ENCODE measurements at places on chromosomes 11 and 22.

DNA sequence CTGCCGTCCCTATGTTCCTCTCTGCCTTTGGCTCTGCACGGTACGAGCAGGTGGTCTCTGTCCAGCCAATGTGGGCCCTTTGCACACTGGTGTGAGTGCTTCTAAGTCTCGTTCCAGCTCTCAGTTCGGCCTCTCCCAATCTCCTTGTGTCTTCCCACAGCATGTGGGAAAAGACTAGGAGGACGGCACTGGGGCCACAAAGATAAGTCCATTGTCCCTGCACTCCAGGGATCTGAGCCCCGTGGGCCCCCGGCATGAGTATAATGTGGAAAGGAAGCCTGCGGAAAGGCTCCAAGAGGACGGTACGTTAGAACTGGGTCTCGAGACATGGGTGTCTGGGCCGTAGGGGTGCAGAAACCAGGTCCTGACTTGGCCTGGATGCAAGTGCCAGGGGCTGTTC, 16.4 kb downstream of the MYEOV start:
- no peak for DNase-seq

DNA sequence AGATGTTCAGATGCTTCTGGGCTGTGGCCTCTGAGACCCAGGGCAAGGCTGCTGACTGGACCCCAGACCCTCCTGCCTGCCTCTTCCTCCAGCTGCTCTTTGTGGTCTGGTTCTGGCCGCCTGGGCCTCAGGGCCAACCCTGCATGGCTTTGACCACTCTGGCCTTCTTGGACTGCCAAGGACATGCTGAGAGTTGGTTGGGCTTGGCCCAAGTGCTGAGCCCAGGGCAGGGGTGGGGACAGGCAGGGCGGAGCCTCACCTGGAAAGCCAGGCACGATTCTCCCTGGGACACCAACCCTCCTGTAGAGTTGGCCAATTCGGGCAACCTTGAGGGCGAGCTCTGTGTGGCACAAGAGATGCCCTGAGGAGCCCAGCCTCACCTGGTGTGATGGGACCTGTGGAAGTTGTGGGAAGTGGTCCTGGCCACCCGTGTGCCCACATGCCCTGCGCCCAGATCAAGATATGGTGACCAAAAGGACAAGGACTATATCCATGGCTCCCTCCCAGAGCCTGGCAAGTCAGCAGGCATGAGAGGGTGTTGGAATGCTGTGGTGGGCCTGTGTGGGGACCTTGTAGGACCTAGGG, 11.6 kb downstream of the TANGO2 start:
- DNase-seq = no peak

DNA sequence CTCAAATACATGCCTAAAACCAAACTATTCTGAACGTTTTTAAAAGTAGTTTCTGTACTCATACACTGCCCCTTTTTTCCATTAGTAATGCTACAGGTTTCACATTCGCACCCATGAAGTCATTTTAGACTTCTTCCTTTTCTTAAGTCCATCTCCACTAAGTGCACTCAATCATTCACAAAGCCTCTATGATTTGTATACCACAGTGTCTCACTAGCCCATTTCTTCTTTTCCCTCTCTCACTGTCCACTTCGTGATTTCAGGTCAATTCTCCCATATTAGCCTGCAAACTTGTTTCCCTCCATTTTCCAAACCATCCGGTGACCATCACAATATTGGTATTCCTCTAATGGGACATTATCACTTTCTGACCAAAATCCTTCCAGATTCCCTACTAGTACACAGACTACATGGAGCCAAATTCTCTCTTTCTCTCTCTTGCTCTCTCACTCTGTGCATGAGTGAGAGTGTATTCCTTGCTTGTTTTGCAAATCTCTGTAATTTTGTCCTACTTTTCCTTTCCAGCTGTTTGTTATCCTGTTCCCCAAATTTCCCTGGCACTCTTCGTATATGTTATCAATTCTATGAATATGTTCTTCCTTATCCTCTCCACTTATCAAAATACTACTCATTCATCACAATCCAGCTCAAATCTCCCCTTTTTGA, 3.4 kb upstream of the ZC3H12C start:
- DNase-seq = no peak

- no peak for DNase-seq
Observed at GRCh38 chr11:72511393-72512047, 77.2 kb upstream of the CLPB start.

GRCh38 chr11:26109658-26110368, 222.1 kb upstream of the ANO3 start:
- DNase-seq = no peak

GRCh38 chr11:32779136-32779535, 15.3 kb downstream of the CCDC73 start:
- DNase-seq = no peak

GRCh38 chr11:126624506-126624905, 269.0 kb downstream of the ST3GAL4 start:
- DNase-seq = no peak

DNA sequence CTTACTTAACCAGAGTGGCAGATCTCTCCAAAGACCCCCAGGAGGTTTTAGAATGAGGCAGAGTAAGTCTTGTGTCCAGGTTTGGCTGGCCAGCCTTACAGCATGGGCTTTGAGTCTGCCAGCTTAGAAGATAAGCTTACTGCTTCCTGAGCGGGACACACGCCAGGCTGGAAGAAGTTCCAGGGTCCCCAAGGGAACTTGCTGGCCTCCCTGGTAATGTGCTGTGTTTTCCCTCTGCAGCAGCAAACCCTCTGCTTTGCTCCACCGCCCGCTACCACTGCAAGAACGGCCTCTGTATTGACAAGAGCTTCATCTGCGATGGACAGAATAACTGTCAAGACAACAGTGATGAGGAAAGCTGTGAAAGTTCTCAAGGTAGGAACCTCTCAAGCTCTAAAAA, 154.2 kb downstream of the LDLRAD3 start:
- DNase-seq = no peak

- no peak for DNase-seq
Observed at GRCh38 chr22:38471237-38471636, 3.3 kb downstream of the KDELR3 start.

GRCh38 chr11:6841694-6842093, 3.8 kb upstream of the OR10A5 start:
- no peak for DNase-seq

DNA sequence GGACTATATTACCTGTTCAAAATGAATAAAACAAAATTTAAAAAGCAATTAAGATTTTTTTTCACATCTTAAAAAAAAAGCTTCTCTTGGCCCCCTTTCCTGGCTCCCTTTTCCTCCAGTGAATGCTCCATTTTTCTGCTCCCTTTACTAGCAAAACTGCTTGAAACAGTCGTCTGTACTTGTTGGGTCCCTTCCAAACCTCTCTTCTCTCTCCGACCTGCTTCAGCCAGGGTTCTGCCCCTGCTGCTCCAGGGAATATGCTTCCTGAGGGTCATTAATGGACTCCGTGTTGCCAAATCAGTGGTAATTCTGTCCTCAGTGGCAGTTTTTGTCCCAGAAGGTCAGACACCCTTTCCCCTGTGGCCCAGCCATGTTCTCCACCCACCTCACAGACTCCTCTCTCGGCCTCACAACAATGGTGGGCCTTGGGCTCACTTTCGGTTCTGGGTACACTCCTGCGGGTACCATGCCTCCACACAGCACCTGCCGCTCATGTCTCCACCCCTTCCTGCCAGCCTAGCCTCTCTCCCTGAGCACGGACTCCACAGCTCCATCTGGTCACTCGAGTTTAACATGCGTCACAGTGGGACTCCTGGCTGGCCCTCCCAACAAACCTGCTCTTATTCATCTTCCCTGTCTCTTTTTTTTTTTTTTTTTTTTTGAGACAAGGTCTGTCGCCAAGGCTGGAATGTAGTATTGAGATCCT, 7.8 kb upstream of the POLR3H start:
- DNase-seq = no peak

GRCh38 chr11:7522121-7522520, 8.3 kb downstream of the PPFIBP2 start:
- no peak for DNase-seq

- DNase-seq = no peak
Observed at GRCh38 chr11:105713696-105714095, 103.8 kb downstream of the GRIA4 start.

DNA sequence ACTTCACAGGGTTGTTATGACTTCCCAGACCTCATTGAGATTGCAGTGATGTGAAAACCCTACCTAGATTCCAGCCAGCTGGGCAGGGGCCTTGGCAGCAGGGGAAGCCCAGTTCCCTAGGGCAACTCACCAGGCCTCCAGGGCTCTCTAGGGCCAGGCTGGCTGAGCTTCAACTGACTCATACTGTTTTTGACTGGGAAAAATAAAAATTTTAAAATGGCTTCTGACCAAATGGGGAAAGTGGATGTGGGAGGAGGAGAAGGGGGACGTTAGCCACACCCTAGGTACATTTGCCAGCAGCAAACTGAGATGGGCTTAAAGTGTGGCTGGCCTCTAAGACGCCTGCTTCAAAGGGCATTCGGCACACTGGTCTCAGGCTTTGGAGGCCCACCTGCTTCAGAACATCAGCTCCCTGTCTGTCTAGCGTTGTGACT, 39.0 kb downstream of the BMAL1 start:
- DNase-seq = no peak

GRCh38 chr22:36364255-36365019, 23.3 kb downstream of the MYH9 start:
- DNase-seq = no peak

- peak; percentile 50 for DNase-seq
Observed at GRCh38 chr11:72223615-72224563, 678 bp upstream of the INPPL1 start.

GRCh38 chr11:114820621-114821020, 142.3 kb downstream of the NXPE2 start:
- no peak for DNase-seq

- DNase-seq = no peak
Observed at GRCh38 chr22:44588348-44588747, 90.3 kb upstream of the RTL6 start.

DNA sequence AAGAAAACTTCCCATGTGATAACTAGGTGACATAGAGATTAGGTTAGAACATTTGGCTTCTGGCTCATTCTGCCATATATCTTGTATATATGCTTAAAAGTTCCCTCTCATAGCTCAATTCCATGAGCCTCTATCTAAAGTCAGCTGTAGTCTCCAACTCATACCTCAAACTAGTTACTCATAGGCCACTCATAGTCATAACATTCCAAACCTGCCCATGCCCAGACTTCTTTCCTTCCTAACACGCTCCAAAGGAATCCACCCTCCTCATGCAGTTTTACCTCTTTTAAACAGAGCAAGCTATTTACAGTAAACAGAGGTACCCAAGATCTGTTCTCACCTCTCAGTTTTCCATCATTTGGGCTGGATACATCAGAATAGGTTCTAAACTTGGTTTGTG, 39.4 kb downstream of the GLYATL2 start:
- DNase-seq = no peak

GRCh38 chr22:22810018-22810427, 77.6 kb upstream of the IGLL5 start:
- DNase-seq = peak; percentile 34

GRCh38 chr11:17786824-17787525, 52.4 kb downstream of the KCNC1 start:
- peak; percentile 70 for DNase-seq

DNA sequence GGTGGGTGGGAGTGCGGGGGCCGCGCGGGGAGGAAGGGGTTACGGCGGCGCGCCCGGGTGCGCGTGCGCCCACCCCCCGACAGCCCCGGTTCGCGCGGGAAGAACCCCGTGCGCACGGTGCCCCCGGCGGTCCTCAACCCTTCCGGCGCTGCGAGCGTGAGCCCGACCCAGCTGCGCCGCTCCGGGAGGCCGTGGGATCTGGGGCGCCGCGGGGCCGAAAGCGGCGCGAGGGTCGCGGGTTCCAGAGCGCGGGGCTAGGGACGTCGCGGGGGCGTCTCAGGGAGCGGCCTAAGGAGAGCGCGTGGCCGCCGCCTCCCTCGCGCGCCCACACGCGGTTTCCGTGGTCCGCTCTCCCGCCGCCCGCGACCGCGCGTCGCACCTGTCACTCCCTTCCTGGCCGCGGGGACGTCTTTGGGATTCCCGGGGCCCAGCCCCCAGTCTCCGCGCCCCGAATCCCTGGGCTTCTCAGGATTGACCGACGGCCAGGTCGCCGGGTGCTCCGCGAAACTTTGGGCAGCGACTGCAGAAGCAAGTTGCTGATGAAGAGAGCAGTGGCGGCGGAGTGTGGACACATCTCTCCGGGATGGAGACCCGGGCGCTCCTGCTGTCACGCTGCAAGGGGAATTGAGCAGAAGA, 582 bp downstream of the SREBF2 start:
- DNase-seq = no peak

GRCh38 chr11:69746752-69747742, 28.1 kb downstream of the FGF4 start:
- DNase-seq = no peak

- no peak for DNase-seq
Observed at GRCh38 chr11:43376594-43376993, 17.9 kb downstream of the TTC17 start.

DNA sequence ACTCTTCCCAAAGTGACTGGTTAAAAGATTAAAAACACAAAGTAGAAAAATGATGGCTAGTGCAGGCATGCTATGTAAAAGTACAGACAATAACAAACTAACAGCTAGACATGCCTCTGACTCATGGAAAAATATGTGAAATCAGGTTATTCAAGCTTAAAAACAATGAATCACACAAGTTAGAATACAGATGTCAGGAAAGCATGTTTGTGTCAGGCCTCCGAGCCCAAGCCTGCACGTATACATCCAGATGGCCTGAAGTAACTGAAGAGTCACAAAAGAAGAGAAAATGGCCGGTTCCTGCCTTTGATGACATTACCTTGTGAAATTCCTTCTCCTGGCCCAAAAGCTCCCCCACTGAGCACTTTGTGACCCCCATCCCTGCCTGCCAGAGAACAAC, 110.1 kb downstream of the NOX4 start:
- no peak for DNase-seq

- no peak for DNase-seq
Observed at GRCh38 chr22:46072110-46072881, 78.0 kb upstream of the PPARA start.

DNA sequence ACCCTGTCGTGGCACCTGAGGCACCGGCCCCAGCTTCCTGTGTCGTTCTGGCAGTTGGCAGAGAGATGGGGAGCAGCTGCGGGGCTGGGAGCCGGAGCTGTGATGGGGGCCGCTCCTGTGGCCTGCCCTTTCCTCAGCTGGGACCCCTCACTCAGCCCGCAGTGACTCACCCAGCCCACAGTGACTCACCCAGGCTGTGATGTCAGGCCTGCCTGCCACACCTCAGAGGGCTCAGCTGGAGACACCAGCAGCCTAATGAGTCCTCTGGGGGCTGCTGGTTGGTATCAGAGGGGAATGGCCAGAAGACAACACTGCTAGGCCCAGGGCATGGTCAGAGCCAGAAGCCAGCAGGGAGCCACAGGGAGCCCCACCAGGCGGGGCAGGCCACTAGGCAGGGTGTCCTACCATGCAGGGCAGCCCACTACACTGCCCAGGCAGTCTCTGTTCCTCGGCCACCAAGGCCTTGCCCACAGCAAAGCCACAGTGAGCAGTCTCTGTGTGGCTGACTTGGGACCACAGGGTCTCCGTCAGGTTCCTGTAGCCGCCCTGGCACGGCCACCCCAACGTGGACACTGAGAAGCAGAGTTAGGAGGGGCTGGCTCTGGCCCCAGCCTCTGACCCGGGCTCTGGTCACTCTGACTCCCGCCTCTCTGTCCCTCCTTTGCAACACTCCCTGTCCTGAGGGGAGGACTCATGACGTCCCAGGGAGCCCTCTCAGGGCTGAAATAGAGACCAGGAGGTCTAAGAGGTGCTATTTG, 4.2 kb upstream of the FXYD2 start:
- DNase-seq = peak; percentile 68
